ENCODE measurements at places on chromosomes 12 and 14.

DNA sequence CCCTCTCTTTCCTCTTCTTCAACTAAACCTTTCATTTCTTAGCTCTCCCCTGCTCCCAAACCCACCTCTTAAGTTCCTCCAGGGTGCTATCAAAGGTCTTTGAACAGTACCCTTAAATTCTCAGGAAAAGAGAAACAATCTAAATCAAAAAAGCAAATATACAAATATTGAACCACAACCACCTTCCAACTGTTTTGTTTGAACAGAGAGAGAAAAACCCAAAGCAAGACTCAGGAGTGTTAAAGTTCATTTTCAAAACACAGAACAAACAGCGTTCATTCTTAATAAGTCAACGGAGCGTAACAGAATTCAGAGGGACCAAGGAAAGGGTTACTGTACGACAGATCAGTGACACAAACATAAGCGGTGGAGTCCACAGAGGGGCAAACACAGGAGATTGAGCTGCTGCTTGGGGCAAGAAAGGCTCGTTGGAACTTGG lies 73.3 kb downstream of the NDUFA12 start:
- no peak for DNase-seq

DNA sequence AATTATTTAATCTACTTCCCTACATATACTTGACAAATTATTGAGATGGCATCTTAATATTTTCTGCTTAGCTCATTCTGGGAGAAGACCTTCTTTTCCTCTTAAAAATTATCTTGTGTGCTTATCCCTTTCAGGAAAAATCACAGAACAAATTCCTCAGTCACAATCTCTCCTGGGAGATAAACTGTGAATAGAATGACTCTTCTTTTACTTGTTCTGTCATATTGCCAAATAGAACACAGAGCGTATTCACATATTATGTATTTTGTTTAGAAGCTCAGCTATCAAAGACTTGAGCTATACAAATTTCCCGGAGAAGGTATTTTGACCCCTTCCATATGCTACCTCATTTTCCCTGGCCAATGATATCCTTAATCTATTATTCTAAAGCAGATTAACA lies 146.7 kb downstream of the TMEM117 start:
- DNase-seq: no peak

- peak; percentile 81 for DNase-seq
Observed at GRCh38 chr12:3049611-3050249, 27.4 kb upstream of the TSPAN9 start.

GRCh38 chr12:41011939-41012338 lies 176.2 kb upstream of the PDZRN4 start:
- DNase-seq: no peak

DNA sequence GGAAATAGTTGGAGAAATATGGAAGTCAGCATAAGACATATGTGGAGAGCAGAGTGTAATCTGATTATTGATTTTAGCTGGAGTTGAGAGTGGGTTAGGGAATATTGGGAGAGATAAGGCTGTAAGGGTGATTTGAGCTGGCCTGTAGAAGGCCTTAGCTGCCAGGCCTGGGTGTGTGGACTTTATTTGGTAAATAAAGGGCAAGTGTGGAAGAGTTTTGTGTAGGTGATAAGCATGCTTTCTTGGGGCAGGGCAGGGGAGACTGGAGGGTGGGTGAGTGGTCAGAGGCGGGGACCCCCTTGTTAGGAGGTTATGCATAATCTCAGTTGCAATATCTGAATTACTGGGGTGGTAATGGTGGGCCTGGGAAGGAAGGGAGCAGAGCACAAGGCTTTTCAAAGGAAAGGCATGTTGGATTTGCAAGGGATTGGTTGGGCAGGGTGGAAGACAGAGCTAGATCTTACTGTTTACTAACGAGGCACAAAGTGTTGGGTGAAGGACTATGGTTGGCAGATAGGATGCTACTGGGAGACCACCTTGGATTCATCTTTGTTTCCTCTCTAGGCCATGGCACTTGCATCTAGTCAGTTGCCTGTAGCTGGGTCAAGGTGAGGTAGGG lies 5.5 kb downstream of the KHNYN start:
- DNase-seq: no peak

DNA sequence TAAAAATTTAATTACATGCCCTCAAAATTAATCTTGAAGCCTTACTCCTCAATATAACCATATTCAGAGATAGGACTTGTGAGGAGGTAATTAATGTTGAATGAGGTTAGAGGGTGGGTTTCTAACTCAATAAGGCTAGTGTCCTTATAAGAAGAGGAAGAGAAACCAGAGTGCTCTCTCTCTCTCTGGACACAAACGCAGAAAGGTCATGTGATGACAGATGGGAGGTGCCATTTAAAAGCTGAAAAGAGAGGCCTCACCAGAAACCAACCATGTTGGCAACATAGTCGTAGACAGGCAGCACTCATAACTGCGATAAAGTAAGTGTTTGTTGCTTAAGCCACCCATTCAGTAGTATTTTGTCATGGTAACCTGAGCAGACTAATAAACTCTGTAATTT lies 378.5 kb upstream of the LMO3 start:
- no peak for DNase-seq

GRCh38 chr12:6914947-6915788 lies 788 bp downstream of the ENO2 start:
- DNase-seq: no peak

GRCh38 chr14:90760078-90760444 lies 56.2 kb downstream of the TTC7B start:
- no peak for DNase-seq

DNA sequence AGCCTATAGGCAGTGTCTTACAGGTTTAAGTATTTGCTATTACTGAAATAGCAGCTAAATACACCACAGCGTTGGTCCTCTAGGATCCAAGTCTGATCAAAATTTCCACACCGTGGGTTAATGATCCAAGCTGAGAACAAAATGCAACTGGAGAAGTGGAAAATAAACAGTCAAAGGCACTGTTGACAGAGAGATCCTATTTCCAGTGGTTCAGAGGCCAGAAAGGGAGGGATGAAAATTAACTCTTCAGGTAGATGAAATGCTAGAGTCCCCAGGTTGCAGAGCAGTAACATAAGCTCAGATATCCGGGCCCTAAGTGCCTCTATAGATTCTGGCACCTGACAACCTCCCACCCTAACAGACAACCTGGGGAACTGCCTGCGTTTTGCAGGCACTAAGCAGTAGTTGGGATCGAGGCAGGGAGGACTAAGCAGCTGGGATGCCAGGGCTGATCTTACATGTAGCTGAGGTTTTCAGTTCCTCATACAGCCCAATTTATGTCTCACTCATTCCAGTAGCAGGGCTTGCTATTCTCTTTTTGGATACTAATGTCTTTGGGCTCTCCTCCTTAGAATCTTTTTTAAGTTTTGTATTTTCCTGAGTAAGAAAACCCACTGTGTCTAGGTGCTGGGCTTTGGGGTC lies 42.7 kb upstream of the CRACR2A start:
- DNase-seq: no peak

DNA sequence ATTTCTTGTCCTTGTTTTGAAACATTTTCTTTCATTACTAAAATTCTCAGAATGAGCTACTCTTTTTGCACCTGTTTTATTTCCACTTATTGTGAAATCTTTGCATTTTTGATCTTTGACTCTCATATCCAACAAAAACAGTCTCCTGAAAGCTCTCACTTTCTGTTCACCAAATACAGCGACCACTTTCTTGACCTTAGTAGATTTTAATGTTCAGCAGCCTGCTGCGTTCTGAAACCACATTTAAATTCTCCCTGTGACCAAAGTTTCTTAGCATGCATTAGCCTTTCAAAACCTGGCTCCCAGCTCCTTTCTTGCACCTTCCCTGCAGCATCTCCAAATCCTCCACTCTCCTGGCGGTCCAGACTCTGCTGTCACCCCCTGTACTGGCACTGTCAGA lies 404.4 kb upstream of the PDE3A start:
- no peak for DNase-seq

DNA sequence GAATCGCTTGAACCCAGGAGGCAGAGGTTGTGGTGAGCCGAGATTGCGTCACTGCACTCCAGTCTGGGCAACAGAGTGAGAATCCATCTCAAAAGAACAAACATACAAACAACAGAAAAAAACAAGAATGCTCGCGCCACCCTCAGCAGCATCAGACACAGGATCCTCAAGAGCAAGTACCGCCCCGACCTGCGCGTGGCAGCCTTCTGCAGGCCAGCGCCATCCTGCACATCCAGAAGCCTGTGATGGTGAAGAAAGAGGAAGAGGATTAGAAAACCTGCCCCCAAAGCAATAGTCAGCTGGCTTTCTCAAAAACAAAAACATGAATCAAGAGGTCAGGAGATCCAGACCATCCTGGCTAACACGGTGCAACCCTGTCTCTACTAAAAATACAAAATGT lies 30.0 kb upstream of the EID3 start:
- no peak for DNase-seq

- DNase-seq: no peak
Observed at GRCh38 chr14:97709552-97709951, 912.4 kb downstream of the VRK1 start.

DNA sequence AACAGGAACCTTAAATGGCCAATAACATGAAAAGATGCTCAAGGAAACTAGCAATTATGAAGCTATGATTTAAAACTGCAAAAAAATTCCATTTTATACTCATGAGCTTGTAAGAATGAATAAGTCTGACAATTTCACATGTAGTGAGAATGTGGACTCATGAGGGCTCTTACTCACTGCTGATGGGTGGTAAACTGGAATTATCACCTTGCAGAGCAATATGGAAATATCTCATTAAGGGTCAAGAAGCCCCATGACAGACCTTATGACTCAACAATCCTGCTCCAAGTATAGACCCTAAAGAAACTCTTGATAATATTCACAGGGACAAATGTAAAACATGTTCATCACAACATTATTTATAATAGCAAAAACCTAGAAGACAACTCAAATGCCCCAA lies 23.5 kb upstream of the SMAGP start:
- no peak for DNase-seq

GRCh38 chr12:25323581-25323982 lies 72.9 kb upstream of the KRAS start:
- no peak for DNase-seq

DNA sequence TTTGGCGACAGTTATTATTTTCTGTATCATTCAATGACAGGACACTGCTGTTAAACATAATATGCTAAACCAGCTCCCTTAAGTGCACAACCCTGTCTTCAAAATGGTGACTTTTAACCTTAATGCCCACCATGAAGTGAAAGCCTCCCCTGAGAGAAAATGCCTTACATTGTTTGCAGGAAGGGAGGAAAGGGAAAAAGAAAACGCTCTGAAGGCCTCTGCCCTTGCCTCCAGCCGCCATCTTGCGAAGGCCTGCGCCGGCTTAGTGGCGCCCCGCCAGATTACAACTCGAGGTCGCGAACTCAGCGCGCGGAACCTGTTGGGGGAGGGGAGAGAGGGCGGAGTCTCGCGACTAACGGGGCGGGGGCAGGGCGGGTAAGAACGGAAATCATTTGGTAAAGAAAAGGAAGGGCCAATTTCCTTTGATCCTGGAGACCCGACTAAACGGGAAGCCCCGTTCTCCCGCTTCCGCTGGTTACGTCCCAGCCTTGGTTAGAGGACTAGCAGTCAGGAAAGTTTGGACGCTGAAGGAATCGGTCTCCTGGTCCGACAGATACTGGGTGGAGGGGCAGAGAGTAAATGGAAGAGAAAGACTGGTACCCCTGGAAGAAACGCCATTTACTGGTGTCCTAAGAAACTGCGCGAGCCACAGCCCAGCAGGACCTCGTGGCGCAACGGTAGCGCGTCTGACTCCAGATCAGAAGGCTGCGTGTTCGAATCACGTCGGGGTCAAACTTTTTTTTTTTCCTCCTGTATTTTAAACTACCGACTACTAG lies 11.6 kb upstream of the TMPO start:
- DNase-seq: peak; percentile 96

- no peak for DNase-seq
Observed at GRCh38 chr12:131075611-131076010, 121.9 kb downstream of the ADGRD1 start.

- DNase-seq: no peak
Observed at GRCh38 chr14:97138801-97139200, 341.6 kb downstream of the VRK1 start.

DNA sequence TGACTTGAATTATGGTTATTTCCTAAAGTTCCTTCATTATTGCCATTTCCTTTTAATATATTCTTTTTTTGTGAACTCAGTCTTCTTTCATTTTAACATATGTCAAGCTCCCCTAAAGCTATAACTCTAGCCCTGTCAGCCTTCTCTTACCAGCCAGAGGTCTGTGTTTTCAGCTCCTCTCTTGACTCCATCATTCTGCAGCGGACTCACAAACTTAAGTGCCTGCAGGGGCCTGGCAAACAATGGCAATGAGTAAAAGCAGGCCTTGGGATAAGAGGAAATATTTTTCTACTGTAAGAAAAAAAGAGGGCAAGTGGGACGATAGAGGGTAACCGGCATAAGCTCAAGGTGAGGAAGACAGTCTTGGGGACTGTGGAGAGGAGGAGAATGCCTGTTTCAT lies 424.5 kb upstream of the RGS6 start:
- DNase-seq: no peak

- no peak for DNase-seq
Observed at GRCh38 chr12:53077030-53077429, 2.2 kb downstream of the SPRYD3 start.

DNA sequence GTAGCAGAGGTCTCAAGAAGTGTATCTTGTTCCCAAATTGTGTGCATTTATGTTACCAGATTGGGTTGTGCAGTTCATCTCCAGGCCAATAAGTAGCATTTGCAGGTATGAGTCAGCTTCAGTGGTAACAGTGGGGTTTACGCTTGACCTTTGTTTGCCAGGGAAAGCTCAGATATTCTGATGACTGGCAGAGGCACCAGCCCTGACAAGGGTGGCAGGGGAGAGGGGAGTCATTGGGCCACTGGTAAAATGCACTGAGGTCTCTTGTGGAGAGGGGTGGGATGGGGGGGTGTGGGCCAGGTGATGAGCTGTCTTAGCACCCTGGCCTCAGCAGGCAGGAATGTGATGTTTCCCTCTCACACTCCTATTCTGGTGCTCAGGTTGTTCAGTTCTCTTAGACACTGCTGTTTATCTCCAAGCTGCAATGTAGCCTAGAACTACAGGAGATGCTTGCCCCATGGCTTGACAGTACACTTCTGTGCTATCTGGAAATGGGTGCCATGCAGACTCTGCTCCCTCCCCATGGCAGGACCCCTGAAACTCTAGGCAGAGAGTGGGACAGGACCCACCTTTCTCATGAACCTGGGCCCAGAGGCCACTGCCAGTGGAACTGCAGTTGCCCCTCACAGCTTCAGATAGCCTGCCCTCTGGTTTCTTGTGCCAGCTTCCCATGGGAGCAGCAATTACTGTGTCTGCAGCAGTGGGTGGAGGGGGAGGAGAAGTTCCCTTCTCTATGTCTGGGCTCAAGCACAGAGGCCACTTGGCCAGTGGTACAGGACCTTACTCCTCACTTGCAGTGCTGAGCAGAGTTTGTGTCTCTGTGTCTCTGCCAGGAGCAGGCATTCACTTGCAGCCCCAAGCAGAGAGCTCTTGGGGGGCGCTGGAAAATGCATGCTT lies 31.9 kb downstream of the USP15 start:
- no peak for DNase-seq
